NCI-H146 (cell line): ENCODE measurements at places on chromosomes 1 and 21.

- no peak for DNase-seq
These were observed 574.9 kb upstream of the NR5A2 start for GRCh38 chr1:199452627-199453026.

DNA sequence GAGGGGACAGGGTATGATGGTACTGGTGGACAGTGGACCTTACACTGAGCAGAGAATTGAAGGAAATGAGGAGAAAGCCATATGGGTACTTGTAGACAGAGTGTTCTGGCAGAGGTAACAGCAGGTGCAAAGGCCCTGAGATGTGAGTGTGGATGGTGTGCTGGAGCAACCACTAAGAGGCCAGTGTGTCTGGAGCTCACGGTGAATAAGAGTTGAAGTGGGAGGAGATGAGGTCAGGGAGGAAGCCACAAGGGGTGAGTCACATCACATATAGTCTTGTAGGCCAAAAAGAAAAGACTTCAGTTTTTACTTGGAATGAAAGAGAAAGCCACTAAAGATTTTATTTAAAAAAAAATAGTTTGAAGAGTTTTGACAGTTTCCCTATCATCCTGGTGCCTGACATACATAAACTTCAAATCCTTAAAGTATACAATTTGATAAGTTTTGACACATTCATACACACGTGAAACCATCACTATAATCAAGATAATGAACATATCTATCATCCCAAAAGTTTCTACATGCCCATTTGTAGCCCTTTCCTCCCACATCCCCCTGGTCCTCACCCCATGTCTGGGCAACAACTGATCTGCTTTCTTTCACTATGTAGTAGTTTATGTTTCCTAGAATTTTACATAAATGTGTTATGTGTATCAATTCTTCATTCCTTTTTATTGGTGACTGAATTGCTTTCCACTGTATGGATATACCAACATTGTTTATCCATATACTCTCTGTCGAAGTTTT, 148.4 kb downstream of the GPATCH2 start:
- no peak for DNase-seq

- DNase-seq = no peak
These were observed 489.3 kb downstream of the AMY1C start for GRCh38 chr1:104238991-104239390.

DNA sequence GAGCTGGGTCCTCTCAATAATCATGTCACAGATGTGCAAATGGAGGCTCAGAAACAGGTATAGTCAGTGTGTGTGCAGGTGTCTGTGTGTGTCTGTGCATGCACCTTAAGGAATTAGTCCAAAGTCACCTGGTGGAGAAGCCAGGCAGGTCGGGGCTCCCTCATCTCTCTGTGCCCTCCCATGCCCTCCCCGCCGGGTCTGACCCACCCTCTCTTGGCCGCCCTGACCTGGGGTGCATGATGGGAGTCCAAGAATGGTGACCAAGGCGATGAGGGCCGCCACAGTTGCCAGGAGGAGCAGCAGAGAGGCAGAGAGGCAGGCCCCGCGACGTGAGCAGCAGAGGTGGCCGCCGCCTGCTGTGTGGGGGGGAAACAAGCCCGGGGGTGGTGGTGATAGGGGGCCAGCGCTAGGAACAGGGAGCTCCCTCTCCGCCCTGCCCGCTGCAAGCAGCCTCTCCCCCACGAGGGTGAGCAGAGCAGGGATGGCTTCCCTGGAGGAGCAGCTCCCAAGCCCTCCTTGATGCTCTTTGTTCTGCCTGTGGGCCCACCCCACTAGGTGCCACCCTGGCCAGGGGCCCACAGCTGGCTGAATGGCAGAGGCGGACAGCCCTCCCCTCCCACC, 3.9 kb downstream of the LDLRAD1 start:
- no peak for DNase-seq

GRCh38 chr1:43620956-43621355, 29.0 kb upstream of the KDM4A start:
- no peak for DNase-seq

- DNase-seq = no peak
These were observed 70.1 kb downstream of the CASZ1 start for GRCh38 chr1:10726355-10726754.

GRCh38 chr1:160567858-160568682, 11.2 kb downstream of the CD84 start:
- no peak for DNase-seq

GRCh38 chr1:71785000-71785399, 497.3 kb downstream of the NEGR1 start:
- DNase-seq = no peak

DNA sequence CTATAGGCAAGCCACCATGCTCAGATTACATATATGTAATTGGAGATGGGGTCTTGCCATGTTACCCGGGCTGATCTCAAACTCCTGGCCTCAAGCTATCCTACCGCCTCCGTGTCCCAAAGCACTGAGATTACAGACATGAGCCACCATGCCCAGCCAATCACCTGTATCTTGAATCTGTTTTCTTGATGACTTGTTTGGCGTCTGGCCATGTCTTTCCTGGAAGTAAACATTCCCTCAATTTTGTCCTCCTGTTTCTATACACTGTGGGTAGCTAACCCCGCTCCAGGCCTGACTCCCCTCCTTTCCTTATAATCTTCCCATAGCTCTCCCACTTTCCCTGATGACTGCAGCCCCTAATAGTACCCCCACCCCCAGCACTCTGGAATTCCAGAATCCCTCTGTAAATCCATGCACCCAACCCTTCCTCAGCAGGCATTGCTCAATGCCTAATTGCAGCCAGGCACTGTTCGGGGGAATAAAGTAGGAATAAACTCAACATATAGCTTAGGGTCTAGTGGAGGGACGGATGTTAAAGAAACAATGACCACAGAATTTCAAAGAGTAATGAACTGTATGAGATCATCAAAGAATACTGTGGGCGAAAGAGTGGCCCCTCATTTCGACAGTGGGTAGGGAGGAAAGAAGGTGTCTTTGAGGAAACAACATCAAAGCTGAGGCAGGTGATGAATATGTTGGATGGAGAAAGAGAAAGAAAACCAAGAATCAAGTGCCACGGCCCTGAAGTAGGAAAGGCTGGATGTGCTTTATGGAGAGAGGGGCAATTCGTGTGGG, 161.5 kb downstream of the ADSS2 start:
- DNase-seq = no peak

DNA sequence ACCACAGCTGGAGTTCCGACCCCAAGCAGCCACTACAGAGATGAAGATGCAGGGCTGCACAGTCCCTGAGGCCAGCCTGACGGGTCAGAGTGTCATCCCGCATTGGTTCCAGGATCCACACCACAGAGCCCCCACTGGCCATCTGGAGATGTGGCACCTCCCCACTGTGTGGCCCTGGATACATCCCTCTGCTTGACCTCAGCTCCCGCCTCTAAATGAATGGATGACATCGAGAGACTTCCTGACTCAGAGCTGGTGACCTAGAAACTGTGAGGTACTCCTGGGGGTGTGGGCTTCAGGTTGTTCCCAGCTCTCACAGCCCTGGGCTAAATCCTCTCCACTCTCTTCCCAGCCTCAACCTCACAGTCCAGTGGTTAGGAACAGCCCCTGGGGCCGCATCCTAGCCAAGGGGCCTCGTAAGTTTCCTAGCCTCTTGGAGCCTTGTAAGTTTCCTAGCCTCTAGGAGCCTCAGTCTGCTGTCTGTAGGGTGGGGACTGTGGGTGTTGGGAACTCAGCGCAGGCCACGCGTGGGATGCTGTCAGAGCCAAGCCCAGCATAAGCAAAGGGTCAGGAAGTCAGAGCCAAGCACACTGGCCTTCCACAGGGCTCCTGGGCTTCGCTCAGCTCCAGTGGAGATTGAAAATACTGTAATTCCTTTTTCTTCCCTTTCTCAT, 87.5 kb upstream of the RUNX3 start:
- no peak for DNase-seq

DNA sequence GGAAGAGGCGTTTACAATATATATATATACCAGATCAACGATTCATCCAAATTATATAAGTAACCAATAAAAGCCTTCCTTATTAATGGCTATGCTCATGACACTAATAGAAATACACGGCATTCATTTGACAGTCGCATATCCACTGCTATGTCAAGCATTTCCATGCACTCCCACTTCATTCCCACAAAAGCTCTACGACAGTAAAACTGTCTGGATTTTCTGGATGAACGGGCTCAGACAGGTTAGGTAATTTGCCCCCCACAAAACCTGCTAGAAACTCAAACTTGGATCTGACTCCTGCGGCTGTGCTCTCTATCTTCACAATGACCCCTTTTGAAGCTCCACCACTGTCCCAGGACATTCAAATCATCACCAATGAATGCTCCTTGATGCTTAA, 11.4 kb downstream of the DNAJC11 start:
- no peak for DNase-seq

DNA sequence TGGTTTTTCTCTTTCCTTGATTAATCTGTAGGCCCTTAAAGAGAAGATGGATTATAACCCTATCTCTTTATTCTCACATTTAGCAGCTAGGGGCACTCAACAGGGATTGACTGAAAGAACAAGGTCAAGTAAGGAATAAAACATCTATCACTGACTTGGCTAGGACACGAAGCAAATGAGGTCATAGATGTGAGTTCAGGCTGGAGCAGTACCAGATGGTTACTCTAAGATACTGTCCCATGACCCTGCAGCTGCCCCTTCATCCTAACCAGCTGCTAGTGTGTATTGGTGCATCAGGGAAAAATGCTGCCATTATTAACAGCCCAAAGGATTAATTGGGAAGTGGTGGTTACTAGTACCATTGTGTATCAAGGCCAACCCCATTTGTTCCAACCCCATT, 221.9 kb downstream of the CTH start:
- no peak for DNase-seq
